ENCODE measurements at places on chromosomes 4 and X. TPM values are rescaled to one million over a fixed set of nuclear protein-coding genes. Genes with fewer than 3 reads are reported as not detected.

GRCh38 chrX:120468479-120468824, 644 bp downstream of the LAMP2 start:
- no peak for DNase-seq

- no peak for DNase-seq
Measured at GRCh38 chr4:41028392-41029076, 185.8 kb downstream of the APBB2 start.

The UGT2A3 gene
- 0.30 TPM for polyA plus RNA-seq

The SH3BGRL gene
- 85.8 TPM for polyA plus RNA-seq

The NDP gene
- 1.8 TPM for polyA plus RNA-seq

DNA sequence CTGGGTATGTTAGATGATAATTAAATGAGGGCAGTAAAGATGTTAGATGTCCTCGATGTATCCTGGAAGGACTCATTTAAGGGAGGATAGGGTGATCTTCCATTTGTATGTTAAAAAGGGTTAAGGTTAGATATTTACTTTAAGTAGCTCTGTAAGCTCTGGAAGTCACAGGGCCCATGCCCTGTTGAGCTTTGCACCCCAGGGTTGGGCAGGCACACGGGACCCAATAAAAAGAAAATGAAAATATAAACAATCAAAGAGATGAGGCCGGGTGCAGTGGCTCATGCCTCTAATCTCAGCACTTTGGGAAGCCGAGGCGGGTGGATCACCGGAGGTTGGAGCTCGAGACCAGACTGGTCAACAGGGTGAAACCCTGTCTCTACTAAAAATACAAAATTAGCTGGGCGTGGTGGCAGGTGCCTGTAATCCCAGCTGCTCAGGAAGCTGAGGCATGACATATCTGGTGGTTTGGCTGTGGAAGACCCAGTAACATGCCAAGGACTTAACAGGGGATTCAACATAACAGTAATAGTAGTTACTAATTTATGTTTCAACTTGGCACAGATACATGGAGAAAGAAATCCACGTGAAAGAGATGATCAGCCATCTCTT, 16.9 kb upstream of the PHEX start:
- DNase-seq = no peak

DNA sequence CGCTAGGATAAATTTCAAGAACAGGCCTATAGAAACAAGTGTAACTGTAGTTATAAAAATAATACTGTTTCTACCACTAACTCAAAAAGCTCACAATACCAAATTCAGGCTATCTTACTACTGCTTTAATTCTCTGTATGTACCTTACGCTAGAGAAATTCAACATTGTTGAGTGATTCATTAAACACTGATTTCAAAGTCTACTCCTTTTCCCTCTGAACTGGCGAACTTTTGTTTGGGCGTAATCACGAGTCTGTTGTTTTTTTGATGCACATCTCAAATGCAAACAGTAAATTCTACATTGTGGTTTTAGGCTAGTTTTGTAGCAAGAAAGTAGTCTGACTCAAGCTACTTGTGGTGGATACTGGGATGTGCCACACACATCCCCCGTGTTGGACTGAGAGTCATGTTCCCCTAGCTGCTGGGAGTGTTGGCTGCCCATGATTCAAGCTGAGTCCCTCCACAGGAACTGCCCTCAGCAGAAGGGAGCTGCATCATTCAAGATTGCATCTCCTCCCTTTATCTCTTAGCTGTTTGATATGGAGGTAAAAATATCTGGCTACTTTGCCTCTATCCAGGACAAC, 406.1 kb downstream of the RAPGEF2 start:
- DNase-seq = no peak

GRCh38 chr4:33296876-33297455, 2576.8 kb downstream of the PCDH7 start:
- no peak for DNase-seq

The FGF13 gene
- 64.5 TPM for polyA plus RNA-seq

DNA sequence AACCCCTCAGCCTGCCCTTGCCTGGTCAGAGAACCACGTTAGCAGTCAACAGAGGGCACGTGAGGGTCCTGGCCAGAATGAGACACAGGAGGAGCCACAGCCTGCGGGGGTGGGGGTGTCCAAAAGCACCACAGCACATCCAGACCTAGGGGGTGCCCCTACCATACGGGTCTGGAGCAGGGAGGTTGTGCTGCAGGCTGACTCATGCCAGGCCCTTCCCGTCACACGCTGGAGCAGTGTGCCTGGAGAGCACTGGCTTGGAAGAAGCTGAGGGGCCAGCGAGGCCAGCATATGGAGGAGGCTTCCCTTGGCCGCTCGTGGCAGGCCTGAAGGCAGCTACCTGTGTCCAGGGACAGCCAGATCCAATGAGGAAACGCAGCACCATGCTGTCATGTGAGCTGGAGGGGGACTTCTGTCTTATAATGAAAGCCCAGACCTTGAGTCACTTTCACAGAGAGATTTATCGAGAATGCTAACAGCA, 1.5 kb upstream of the IRAK1 start:
- no peak for DNase-seq

DNA sequence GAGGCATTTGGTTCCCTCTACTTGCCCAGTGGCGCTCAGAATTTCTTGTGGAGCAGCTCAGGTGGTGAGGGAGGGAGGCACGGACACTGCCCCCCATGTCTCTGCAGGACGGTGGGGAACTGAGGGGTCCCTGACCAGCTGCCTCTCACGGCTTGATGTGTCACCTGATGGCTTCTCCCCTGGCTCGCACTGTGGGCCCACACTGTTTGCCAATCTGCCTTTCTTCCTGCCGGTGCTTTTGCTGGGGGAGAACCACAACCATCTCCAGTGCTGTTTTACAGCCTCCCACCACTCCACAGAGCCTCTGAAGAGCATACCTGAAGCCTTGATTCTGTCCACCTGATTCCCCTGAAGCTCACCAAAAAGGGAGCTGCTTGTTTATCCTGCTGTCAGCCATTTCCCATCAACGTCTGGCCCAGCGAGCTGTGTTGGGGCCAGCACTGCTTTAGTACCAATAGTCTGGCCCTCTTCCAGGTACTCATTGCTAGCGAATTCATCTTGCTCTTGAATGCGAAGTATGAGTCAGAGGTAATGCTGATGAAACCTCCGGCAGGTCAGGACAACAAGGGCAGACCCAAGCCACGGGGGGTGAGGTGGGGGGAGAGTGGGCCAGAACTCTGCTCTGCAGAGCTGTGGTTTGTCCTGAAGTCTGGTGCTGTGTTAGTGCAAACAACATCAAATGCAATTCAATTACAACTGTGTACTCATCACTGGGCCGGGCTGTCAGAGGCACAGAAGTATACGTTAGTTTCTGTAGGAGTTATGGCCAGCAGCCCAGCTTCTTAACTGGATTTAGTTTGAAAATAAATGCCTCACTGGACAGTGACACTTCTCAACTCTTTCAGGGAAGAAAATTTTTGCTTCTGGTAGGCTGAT, 208.3 kb upstream of the JADE1 start:
- DNase-seq = no peak

The CCDC158 gene
- 0.83 TPM for polyA plus RNA-seq

DNA sequence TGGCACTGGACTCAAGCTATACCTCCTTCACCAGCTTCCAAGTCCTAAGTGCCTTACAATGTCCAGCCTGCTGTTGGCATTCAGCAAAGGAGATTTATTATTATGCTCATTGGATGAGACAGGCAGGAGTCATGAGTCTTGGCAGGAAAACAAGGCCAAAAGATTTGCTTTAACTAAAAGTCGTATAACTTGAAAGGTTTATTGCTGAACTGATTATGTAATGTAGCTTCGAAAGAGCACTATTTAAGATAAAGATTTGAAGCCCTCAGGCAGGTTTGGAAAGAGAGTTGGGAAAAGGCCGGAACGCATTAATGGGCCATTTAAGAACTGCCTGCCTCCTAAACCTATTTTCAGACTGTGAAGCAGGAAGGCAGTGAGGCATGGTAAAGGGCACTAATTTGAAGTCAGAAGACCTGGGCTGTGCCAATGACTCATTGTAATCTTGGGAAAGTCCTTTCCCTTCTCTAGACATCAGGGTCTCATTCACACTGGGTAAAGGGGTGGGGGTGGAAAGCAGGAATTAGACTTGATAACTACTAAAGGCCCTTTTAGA, 280.5 kb upstream of the EDA2R start:
- no peak for DNase-seq

- peak; percentile 93 for DNase-seq
Measured at GRCh38 chr4:138650929-138651448, 364.6 kb upstream of the NOCT start.

GRCh38 chr4:109820563-109820962, 5.0 kb downstream of the GAR1 start:
- no peak for DNase-seq

DNA sequence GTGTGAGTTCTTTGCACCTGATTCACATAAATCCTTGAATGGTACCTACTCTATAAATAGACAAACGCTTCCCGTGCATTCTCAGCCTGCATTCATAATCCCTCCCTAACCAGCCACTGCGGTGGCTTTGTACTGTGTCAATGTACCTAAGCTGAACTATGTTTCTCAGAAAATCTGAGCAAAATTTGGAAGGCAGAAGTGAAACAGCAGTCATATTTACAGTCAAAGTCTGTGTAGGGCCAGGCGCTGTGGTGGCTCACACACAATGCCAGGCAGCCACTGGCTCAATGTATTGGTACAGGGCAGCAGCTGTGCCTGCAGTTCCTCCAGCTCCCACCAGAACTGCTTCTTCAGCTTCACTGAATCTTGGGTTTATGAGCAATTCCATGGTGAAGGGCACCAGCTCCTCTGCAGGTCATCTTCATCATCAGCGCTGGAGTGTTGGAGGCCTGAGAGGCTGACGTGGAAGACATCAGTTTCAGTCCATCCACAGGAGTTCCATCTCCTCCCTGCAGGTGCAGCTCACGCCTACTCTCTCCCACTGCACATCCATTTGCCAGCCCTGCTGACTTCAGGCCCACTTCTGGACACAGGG, 32.3 kb upstream of the IRF2 start:
- no peak for DNase-seq

The GABRE gene
- polyA plus RNA-seq = 50.5 TPM

- no peak for DNase-seq
Measured at GRCh38 chrX:123083924-123084323, 100.2 kb upstream of the GRIA3 start.

- DNase-seq = no peak
Measured at GRCh38 chr4:153577053-153577452, 107.0 kb upstream of the TLR2 start.

The HS6ST2 gene
- polyA plus RNA-seq = 48.5 TPM

DNA sequence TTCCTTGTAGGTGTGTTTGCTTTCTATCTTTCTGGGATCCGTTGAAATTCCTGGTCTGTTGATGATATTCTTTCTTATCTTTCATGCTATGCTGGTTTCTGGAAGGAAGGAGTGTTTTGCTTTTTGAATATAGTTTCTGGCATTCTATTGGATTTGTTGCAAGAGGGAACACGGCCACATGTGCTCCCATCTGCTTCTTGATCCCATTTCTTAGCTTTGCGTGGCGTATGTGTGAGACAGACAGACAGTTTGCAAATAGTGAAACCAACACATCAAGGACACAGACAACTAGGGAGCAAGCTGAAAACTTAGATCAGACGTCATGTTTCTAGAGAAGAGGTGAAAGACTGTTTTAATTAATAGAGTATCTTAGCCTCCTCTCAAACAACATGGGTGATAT, 261.9 kb upstream of the PUDP start:
- no peak for DNase-seq

GRCh38 chrX:14676431-14676830, 147.1 kb downstream of the GLRA2 start:
- no peak for DNase-seq

- DNase-seq = no peak
Measured at GRCh38 chr4:8906991-8907595, 35.5 kb upstream of the HMX1 start.

- DNase-seq = no peak
Measured at GRCh38 chr4:168699224-168699878, 202.5 kb downstream of the PALLD start.

- DNase-seq = no peak
Measured at GRCh38 chr4:107509615-107510014, 210.4 kb downstream of the PAPSS1 start.

The HUWE1 gene
- 70.7 TPM for polyA plus RNA-seq

GRCh38 chrX:27890611-27891010, 82.8 kb downstream of the MAGEB10 start:
- DNase-seq = no peak

The MAGEA12 gene
- not detected for polyA plus RNA-seq

The PCDH18 gene
- 57.2 TPM for polyA plus RNA-seq

DNA sequence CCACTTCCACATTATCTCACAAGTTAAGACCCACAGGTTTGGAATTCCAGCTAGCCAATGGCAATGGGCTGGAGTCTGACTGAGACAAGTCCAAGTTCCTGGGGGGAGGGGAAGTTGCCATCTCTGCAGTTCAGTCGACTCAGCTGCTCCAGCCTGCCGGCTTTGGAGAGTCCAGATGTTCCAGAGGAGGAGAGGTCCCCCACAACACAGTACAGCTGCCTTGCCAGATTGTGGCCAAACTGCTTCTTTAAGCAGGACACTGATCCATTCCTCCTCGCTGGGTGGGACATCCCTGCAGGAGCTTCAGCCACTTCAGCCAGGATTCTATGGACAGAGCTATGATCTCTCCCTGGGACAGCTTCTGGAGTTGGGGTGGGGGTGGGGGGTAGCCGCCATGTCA, 199.2 kb downstream of the EDA start:
- DNase-seq = no peak

DNA sequence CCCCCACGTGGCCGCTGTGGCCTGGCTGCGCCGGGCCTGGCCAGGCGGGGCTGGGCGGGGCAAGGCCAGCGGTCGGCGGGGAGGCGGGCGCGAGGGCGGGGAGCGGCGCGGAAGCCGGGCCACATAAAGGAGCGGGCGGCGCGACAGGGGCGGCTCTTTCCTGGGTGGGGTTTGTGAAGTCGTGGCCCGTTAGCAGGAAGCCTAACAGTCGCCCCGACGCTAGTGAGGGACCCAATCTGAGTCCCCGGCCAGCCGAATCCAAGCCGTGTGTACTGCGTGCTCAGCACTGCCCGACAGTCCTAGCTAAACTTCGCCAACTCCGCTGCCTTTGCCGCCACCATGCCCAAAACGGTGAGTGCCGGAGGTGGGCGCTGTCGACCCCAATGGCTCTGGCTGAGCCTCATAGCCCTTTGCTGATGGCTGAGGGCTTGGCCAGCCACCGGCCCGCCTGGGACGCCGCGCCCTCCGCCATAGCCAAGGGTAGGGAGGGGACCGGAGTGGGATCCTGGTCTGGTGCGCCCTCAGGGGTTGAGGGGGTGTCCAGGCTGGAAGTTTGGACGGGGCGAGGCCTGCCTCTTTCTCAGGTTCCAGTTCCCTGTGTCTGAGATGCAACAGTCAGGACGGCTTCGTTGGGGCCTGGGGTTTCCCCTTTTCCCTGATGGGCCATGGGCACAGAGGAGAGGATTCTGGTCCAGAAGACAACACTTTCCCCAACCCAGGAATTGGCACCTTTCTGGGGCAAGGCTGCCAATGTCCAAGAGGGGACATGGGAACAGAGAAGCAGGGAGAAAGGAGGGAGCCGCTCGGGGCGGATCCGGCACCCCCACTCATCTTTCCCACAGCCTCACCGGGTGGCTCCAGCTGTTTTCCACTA, at the start of gene MSN:
MSN (plus strand) TSS at position 152 of the 874 bp plus-strand sequence; CDS start at position 340, 188 bp downstream.
- peak; percentile 81 for DNase-seq

The EGF gene
- 7.5 TPM for polyA plus RNA-seq

The QRFPR gene
- 1.2 TPM for polyA plus RNA-seq

The TLR10 gene
- polyA plus RNA-seq = 0.16 TPM

The SHROOM2 gene
- 1.6 TPM for polyA plus RNA-seq
